ENCODE measurements at places on chromosomes 4 and X.

GRCh38 chrX:151596282-151596681 is 32.8 kb downstream of the PASD1 start:
- DNase-seq, result no peak

- peak; percentile 42 for DNase-seq
These were observed 660.3 kb upstream of the PITX2 start for GRCh38 chr4:111283066-111283677.

DNA sequence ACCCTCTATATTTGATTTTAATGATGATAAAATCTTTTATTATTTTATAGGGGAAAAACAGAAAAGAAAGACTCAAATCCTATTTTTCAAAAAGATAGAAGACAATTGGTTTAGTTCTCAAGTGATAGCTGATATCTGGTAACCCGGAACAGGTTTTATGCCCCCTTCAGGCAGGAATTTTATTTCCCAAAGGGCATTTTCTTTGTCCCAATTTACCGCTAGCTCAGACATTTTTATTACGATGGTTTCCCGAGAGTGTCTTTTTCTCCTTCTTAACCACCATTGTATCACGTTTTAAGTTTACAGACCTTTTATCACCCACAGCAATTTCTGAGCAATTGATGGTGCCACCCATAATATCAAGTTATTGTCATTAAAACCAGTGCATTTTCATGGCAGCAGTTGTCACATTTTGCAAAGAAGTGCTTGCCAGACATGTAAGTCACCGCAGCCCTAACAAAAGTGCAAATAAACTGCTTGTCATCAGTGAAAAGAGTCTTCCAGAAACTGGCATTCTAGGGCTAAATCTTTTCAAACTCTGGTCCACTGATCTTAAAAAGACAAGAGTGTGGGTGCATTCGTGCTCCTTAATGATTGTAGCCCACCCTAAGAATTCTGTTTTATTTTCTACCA is 204.8 kb upstream of the VCX start:
- DNase-seq, result no peak

DNA sequence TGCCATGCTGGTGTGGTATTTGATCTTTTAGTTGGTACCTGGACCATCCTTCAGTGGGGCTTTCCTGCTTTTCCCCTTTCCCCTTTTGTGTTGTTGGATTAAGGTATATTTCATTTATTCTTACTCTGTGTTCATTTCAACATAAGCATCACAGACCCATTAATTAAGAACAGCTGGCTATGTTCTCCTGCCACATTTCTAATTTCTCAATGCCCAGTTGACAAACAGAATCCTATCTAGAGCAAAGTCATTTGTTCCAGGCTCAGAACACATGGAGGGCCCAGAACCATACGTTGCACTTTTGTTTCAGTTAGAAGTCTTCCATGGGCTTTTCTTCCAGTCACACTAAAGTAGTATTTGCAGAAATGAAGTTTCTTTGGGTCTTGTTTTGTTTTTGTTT is 46.1 kb upstream of the EOLA2 start:
- DNase-seq, result no peak

GRCh38 chr4:78707793-78708192 is 68.4 kb upstream of the BMP2K start:
- no peak for DNase-seq

- no peak for DNase-seq
These were observed 57.6 kb upstream of the LGI2 start for GRCh38 chr4:25088093-25088952.

DNA sequence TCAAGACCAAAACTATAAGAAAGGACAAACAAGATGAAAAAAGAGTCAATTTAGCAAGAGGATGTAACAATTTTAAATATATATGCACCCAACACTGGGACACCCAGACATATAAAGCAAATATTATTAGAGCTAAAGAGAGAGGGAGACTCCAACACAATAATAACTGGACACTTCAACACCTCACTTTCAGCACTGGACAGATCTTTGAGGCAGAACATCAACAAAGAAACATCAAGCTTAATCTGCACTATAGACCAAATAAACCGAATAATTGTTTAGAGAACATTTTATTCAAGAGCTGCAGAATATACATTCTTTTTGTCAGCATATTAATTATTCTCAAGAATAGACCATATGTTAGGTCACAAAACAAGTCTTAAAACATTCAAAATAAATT is 109.7 kb upstream of the TET2 start:
- DNase-seq, result no peak

DNA sequence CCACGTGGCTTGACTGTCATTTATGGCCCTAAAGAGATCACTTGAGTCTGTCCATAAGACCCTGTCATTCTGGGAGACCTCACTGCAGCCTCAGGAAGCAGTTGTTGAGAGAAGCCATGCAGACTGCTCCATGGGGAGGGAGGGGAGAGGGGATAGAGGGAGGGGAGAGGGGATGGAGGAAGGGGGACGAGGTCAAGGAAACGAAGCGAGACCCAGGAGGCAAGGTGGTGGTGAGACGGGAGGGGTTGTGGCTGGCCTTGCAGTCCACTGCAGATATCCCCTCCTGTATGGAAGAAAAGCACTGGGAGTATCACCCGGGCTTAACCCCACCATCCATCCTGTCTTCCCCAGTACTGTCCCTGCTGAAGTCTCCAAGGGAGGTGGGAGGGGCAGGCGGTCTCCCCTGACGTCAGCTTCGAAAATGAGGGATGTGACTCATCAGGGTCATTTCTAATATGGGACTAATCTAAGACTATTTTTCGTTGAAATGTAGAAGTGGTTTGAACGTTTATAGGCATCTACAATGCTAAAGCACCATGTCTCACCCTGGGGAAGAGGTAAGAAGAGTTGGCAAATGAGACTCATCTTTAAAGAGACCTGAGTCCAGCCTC is 5.6 kb downstream of the TMEM255A start:
- no peak for DNase-seq

DNA sequence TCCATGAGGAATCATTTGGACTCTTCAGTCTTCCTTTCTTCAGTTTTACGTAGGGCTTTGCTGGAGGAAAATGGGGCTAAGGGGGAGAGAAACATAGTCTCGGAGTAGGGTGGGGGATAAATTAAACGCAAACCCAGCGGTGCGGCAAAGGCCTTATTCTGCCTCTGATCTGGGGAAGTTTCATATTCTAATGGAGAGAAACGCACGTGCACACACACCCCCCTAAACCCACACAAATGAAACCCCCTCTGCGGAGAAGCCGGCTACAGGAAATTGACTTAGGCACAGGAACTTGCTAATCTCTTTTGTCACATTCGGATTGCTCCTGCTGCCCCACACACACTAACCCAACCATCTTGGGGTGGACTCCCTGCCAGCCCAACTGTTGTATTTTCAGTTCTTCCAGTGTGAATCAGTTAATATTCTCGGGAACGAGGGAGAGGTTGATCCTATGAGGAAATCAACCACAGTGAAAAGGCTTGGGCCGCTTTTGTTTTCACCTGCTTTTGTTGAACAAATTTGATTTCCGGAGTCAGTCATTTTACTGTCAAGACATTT is at the start of gene RHOH:
Gene RHOH, plus strand, starts transcription at position 308 of the 558 bp plus-strand sequence. CDS start 46,356 bp downstream, outside the sequence.
- no peak for DNase-seq

GRCh38 chr4:143083756-143084472 is 100.8 kb upstream of the USP38 start:
- no peak for DNase-seq

DNA sequence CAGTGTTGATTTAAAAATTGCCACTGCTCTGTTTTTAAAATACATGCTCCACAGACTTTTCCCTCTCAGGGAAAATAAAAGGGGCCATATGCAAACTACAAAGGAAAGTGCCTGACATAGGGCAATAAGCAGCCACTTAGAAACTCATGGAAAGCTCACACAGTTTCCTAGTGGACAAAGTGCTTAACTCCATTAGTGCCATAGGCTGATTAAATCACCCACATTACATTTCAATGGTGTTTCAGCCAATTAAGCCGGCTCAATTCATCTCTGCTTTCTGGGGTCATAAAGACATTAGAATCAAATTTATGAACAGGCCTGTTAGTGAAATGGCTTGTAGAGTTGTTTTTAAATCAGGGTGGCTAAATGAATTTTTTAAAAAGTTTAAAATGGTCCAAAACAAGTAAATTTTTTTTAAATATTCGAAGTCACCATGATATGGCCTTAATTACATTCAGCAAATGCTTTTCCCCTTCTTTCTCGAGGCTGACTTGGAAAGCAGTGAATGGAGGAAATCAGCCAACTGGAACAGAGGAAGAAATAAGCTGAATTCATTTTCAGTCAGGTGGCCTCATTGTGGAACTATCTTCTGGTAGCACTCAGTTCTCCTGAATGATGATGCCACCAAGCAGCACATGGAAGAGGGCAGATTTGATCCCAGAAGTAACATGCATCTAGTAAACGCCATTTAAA is 2305.1 kb upstream of the AGA start:
- DNase-seq, result no peak

DNA sequence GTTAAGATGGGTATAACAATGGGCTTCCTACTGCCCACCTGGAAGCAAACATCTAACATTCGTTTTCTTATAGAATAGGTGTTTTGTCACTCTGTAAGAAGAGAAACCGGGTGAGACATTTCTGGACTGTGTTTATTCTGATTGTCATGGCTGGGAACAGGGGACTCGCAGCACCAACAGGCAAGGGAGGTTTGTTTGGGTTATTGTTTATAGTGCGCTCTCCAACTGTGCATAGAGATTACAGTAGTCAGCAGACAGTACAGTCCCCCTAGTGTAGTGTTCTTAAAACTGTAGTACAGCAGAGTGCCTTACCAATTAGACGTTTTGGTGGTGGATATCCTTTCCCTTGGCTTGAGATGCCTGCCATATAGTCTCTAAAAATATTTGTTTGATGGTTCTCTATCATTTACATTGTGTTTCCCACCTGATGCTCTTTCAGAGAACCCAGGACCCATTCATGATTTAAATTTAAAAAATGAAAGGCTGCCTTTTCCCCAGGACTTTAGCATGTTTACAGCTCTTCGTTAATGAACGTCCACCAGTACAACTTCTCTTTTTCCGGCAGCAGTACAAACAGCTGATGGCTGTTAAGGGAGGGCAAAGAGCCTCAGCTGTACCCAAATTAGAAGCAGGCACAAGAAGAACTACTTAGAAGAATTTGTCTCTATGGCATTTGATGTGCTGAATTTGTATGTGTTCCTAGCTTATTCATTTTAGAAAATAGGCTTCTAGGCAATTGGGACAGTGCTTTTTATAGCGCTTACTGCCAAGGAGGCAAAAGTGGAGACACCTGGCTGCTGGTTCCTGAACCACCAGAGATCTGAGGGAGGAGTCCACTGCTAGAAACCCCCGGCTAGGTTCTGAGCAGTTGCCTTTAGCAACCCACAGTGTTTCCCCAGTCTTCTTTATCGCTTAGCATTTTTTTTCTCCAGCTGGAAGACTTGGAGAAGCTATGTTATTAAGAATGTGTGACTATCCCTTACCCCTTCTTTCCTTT is 1.0 kb upstream of the RNF150 start:
- DNase-seq, result no peak

DNA sequence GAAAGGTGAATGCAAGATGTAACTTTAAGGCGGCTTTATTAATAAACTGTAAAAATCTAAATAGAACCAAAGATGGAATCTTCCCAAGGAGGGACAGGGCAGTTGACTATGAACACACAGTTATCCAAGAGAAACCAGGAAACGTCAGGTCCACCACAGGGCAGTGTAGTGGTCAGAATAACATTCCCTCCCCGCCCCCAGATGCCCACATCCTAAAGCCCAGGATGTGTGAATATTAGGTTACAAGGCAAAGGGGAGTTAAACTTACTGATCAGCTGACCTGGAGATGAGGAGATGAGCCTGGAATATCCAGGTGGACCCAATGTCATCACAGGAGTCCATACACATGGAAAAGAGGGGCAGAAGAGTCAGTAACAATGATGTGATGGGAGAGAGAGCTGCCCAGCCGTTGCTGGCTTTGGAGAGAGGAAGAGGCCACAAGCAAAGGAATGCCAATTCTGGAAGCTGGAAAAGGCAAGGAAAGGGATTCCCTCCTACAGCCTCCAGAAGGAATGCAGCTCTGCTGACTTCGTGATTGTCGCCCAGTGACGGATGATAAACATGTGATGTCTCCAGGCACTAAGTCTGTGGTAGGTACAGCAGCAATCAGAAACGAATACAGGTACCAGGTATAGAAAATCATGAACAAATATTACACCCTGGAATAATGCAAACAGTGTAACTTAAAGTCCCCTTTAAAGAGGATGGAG is 5.2 kb downstream of the SH3KBP1 start:
- no peak for DNase-seq

GRCh38 chrX:124098089-124098488 is 136.6 kb downstream of the STAG2 start:
- no peak for DNase-seq

DNA sequence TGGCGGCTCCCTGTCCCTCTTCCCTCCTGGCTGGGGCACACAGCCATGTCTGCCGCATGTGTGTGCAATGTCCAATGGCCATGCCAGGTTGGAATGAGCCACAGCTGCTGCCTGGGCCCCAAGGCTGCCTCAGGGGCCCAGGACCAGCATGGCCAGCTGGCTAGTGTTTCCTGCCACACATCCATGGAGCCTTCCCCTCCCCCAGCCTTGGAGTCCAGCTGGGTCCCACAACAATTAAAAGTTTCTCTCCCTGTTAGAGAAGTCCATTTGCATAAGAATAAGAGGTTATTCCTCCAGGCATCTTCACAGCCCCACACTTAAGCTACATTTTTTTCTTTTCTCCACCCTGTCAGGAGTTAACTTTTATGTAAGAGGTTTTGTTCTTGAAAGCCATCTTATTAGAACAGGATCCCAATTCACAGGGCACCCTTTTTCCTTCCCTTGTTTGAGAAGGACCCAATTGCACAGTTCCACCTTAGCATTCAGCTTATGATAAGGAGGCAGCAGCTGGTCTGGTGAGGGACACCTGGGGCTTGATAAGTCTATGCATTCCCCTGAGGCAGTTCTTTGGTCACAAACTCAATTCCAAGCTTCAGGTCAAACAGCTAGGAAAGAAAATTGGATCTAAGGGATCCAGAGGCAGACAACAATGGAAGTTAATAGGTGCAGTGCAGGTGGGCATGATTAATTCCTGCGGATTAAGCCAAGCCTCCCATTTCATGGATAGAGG is 963.3 kb upstream of the GRIA3 start:
- DNase-seq, result no peak

- no peak for DNase-seq
These were observed 1115.4 kb downstream of the STPG2 start for GRCh38 chr4:97027728-97028410.

DNA sequence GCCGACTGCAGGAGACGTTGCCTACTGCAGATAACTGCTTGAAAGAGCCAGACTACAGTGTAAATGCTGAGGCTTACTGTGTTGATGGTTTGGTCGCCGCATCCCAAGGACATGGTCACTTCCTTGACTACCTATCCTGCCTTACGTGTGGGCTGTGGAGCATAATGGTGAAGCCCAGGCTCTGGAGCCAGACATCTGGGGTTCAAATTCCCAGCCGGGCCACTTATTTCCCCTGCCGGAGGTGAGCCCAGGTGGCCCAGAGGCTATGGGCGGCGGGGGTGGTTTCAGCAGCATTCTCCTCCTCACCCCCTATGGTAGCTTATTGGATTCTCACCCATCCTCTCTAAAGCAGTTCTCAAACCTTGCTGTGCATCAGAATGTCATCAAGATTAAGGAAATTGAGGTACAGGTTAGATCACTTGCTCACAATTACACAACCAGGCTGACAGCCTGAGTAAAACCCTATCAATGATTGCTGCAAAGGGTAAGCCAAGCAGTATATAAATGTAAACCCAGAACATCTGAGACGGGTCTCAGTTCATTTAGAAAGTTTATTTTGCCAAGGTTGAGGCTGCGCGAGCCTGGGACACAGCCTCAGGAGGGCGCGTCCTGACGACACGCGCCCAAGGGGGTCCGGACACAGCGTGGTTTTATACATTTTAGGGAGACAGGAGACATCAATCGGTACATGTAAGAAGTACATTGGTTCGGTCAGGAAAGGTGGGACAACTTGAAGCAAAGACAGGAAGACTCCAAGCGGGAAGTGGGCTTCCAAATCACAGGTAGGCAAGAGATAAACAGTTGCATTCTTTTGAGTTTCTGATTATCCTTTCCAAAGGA is 48.5 kb downstream of the EVC start:
- no peak for DNase-seq
